ENCODE measurements at places on chromosomes 3 and 15.

DNA sequence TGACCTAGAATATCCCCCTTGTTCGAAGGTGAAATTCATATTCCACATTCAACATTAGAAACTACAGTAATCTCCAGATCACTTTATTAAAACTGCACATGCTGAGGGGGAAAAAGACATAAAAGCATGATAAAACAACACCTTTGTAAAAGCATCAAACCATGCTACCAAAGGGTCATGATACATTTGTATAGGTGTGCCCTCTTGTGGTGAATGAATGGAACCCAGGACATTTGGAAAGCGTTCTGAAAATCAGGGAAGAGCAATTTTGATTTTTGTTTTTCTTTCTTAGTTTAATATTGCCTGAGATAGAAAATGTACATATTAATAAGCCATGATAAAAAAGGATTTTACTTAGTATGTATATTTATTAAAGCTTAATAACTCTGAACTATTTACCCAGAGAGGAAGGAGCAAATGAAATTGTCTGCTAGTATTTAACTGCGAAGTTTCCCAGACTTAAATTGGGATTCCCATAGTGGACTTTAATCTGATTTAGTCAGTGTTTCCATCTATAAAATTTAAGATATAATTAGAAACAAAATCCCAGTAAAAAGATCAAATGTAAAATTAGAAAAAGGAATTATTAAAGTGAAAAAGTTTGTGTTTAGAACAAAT is 105.8 kb upstream of the ARL6 start:
- no peak for DNase-seq

DNA sequence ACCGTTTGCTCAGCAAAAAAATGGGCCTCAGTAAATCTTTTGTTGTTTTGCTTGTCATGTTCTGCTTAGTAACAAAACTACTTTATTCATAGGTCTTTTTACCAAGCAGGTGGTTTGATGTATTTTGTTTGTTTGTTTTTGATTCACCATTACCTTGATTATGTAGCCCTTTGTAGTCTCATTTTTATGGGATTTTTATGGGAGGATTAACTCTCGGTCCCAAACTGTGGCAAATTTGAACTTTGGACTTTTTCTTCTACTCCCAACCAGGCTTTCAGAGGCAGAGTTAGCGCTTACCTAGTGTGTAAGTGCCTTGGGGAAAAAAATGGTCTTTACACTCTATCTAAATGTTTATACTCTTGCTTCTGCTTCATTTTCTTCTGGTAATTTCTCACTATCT is 276.7 kb upstream of the POU1F1 start:
- DNase-seq: no peak

DNA sequence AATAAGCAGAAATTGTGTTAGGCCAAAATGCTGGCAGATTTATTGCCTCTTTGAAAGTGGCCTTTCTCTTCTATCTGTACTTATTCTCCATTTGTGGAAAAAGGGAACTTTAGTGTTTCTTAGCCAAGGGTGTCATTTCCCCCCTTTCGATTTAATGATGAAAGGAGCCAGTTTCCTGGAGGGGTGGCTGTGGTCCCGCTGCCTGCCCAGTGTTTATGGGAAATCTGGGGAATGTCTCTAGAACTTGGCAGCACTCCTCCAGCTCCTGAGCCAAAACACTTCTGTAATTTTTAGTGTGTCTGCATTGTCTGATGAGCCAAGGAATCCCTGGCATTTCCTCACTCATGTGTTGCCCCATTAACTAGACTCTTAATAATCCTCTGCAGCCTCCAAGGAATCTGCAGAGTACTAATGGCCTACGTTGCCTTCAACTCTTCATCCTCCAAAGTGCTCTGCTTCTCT is 448.8 kb downstream of the GRM7 start:
- DNase-seq: peak; percentile 15

- DNase-seq: no peak
Observed at GRCh38 chr3:120566243-120566975, 29.7 kb upstream of the NDUFB4 start.

- DNase-seq: no peak
Observed at GRCh38 chr3:80094589-80094988, 326.8 kb upstream of the ROBO1 start.

DNA sequence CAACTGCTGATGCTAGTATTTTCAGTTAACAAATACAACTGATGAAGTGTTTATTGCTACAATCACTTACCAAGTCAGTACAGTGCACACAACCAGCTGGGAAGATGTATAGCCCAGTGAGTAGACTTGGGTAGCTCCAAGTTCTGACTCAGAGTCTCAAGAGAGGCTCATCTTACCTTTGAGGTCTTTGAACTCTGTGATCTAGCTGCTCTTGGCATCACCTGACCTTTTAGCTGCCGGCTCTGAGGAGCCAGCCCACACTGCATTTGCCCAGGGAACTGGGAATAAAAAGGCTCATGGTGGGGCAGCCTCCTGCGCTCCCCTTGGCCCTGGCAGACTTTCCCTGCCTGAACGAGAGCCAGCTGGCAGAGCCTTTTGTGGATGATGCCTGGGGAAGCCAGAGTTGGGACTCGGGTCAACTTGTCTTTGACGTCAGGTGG is 82.6 kb downstream of the CEMIP start:
- DNase-seq: no peak

GRCh38 chr3:84125760-84126159 is 833.0 kb upstream of the CADM2 start:
- no peak for DNase-seq

GRCh38 chr3:44576613-44577012 is 8.2 kb upstream of the ZNF660 start:
- no peak for DNase-seq

- no peak for DNase-seq
Observed at GRCh38 chr3:72163809-72164634, 379.1 kb upstream of the PROK2 start.

DNA sequence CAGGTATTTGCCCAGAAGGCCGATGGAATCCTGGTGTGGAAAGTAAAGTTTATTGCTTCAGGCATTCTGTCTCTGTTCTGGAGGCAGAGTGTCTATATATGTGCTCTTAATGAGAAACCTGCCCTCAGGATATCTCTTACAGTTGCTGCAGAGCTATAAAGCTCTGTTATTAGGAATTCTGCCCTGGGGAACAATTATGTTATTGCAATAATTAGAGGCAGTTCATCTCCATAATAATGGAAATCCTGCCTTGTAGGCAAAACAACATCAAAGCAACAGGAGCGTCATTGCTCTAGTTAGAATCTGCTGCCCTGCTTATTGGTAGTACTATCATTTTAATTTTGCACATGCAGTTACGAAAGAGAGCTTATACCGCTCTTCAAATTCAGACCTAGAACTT is 175.6 kb downstream of the IL5RA start:
- no peak for DNase-seq

DNA sequence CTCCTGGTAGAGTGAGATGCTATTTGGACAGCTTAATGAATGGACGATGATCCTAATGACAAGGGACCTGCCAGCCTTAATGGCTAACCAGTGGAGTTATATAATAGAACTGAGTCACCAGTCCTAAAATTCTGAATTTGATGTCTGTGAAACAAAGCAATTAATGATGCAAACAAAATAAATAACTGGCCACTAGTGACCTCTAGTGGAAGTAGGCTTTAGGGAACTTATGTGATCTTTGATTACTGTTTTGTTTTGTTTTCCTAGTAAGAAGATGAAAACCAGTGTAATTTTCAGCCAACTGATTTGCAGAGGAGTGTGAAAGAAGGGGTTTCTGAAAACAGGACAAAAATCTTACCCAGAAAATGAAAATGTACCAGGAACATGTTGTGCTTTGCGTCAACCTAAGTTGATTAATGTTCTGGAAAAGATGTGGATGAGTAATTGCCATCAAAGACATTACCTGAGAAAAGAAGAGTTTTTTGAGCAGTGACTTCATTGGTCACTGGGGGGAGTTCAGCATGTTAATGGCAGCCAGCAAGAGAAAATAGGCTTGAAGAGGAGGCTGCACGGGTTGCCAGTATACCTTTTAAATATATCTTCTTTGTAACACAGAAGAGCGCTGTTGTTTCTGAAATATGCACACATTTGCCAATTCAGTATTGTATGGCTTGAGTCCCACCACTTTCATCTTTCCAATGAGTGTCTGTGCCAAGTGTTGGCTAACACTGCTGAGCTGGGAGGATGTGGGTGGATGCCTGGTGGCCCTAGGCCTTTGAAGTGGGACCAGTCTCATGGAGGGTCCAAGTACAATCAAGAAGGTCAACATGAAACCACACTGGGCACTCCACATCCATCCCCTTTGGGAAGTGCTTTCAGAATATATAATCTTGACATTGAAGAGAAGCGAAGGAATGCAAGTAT is 9.3 kb downstream of the VEPH1 start:
- no peak for DNase-seq

DNA sequence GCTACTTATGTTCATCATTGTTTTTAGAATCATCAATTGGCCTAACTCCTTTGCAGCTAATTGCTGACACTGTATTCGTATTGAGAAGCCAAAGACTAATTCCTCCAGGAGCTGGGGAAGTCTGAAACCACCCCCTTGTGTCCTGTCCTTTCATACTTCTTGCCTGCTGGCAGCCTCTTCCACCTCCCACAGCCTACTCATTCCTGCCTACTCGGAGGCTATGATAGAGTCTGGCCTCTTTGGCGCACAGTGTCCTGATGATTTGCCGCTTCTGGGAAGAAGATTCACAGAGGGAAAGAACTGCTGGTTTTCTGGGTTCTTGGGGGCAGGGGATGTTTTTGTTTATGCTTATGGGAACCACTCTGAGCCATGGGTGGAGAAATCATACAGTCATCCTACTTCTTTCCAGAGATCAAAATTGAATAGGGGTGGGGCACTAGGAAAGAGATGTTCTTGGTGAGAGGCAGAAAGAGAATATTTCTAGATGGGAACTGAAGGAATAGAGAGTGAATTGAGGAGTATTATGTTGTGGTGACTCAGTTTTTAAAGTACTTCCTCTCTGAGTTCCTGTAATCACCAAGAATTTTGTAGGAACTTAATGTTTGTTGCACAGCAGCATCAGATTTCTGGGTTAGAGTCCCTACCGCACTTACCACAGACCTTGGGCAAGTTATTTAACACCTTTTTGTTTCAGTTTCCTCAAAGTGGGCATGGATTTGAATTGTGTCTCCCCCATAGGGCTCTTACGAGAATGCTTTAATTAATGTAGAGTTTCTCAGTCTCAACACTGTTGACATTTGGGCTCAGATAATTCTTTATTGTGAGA is 22.1 kb upstream of the SCAANT1 start:
- DNase-seq: no peak

DNA sequence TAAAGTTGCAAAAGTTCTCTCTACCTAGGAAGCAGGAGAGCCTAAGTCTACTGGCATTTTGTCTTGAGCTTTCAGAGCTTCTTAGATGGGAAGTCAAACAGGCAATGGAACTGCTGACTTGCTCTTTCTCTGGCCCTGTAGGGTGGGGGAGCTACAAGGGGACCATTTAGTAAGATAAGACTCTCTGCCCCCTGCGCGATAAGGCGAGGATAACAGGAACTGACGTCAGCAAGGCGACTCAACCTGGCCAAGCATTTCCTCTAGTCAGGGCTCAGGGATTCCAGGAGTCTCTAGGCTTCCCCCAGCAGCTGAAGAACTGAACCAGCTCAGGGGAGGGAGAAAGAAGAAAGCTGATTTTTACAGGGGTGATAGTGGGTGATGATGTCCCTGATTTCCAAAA is 5.8 kb downstream of the RARB start:
- no peak for DNase-seq

DNA sequence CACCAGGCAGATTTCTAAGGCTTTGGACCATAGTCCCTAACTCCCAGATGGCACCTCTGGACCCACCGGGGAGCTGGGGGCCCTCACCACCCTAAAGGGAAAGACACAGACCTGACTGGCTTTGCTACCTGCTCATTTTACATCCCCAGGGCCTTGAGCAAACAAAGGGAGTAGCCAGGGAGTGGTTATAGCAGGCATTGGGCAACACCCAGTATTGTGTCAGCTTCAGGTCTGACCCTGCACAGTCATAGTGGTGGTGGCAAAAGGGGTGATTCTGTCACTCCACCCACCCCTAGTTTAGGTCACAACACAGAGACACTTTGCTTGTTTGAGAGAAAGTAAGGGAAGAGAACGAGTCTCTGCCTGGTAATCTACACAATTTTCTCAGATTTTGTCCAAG is 352.5 kb downstream of the DIPK2A start:
- DNase-seq: no peak

- DNase-seq: no peak
Observed at GRCh38 chr3:112132975-112133448, at the start of gene GCSAM. Gene GCSAM (minus strand): TSS chr3:112133248. CDS start chr3:112133120, 128 bp downstream.

DNA sequence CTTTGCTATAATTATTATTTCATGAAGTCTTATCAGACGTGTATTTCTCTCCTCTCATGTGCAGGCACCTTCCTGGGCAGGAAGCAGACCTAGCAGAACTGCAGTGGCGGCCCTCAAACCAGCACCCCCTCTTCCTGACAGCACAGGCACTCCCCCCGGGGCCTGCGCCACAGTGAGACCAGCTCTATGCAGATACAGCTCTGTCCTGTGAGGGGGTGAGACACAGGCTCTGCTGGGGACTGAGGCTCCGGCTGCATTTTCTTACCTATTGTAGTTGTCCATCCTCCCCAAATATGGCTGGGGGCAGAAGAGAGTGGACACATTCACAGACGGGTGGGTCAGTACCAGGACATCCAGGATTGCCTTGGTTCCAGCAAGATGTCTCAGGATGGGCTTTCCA is 5.0 kb downstream of the CISH start:
- DNase-seq: no peak

GRCh38 chr3:64079369-64080150 is 56.3 kb upstream of the PSMD6 start:
- no peak for DNase-seq

- peak; percentile 82 for DNase-seq
Observed at GRCh38 chr3:101936419-101937356, 87.4 kb downstream of the NFKBIZ start.

DNA sequence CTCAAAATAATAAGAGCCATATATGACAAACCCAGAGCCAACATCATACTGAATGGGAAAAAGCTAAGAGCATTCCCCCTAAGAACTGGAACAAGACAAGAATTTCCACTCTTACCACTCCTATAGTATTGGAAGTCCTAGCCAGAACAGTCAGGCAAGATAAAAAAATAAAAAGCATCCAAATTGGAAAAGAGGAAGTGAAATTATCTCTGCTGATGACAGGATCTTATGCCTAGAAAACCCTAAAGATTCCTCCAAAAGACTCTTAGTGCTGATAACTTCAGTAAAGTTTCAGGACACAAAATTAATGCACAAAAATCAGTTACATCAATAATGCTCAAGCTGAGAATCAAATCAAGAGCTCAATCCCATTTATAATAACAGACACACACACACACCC is 45.9 kb upstream of the SLC2A2 start:
- DNase-seq: no peak

DNA sequence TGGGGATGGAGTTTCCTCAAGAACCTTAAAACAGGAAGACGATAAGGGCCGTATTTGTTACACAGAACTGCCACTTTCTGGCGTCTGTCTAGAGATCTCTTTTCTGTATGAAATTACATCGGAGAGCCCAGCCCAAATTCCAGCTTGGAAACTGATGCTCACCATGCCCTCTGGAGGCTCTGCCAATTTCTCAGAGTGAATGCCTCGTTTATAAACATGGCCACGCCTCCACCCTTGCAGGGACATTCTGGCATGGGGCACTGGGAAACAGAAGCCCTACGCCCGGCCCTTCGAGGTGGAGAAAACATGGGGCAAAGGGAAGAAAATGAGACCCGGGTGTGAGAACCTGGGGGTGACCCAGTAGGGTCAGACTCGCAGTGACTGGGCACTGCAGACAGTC is 53.4 kb upstream of the SEC13 start:
- no peak for DNase-seq

- DNase-seq: no peak
Observed at GRCh38 chr3:176362191-176362731, 835.0 kb downstream of the TBL1XR1 start.

GRCh38 chr15:95857758-95858157 is 472.7 kb upstream of the NR2F2 start:
- no peak for DNase-seq

- no peak for DNase-seq
Observed at GRCh38 chr3:17087509-17087908, 202.8 kb downstream of the PLCL2 start.

Measured in non-pigmented ciliary epithelial cell (primary cell).